Activated CD4-positive, alpha-beta T cell treated with anti-CD3 and anti-CD28 coated beads for 1 hour (primary cell): ENCODE measurements at places on chromosomes 2 and 18.

- no peak for DNase-seq
Measured at GRCh38 chr2:143144813-143145455, 15.7 kb downstream of the ARHGAP15 start.

- DNase-seq = no peak
Measured at GRCh38 chr2:222526480-222527277, 102.3 kb downstream of the SGPP2 start.

DNA sequence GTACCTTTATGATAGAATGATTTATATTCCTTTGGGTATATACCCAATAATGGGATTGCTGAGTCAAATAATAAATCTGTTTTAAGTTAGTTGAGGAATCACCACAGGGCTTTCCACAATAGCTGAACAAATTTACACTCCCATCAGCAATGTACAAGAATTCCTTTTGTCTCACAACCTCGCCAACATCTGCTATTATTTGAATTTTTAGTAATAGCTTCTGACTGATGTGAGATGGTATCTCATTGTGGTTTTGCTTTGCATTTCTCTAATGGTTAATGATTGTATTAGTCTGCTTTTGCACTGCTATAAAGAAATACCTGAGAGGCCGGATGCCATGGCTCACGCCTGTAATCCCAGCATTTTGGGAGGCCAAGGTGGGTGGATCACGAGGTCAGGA, 1387.6 kb upstream of the ACVR2A start:
- DNase-seq = no peak

GRCh38 chr2:51718881-51719280, 686.9 kb upstream of the NRXN1 start:
- DNase-seq = no peak

DNA sequence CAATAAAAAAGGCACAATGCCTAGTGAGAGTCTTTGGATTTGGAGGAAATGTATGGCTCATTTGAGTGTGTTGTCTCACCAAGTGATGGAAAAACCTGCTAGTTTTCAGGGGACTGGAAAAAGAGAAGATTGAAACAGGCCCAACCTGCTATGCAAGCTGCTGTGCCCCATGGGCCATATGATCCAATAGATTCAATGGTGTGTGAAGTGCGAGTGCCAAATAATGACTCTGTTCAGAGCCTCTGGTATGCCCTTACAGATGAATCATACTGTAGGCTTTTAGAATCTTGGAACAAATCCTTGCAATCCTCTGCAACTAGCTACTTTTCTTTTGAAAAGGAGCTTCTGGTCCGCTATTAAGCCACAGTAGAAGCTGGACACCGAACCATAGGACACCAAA, 529.8 kb upstream of the CNTNAP5 start:
- no peak for DNase-seq

DNA sequence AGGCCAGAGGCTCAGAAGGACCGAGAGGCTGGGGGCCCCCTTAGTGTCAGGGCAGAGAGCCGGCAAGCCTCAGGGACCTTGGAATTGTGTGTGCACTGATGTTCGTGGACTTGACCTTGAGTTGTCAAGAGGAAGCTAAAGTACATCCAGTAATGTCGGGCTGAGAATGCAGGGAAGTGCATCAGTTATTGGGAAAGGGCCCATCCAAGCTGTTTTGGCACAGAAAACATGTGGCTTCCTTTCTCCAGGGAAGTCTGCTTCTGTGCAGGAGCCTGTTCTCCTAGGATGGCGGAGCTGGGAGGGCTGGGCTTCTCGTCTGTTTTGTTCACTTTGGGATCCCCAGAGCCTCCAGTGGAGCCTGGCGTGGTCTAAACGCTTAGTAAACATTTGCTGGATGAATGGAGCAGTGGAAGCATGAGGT, 23.7 kb downstream of the ATOH8 start:
- DNase-seq = no peak
